Caki2 (cell line): ENCODE measurements at places on chromosomes 12 and 14. TPM values are rescaled to one million over a fixed set of nuclear protein-coding genes. Genes with fewer than 3 reads are reported as not detected.

Gene SAMD4A
- total RNA-seq: 2.9 and 5.6 TPM in 2 replicates

Gene AHNAK2
- 37.7 and 40.7 TPM in 2 replicates for total RNA-seq

Gene PPP1CC
- 44.9 and 45.7 TPM in 2 replicates for total RNA-seq

- no peak for DNase-seq
These were observed 94.8 kb downstream of the BMP4 start for GRCh38 chr14:53861781-53862180.

GRCh38 chr12:112525426-112525809 lies 106.7 kb downstream of the PTPN11 start:
- no peak for DNase-seq
